ENCODE measurements at places on chromosomes 16 and 17.

DNA sequence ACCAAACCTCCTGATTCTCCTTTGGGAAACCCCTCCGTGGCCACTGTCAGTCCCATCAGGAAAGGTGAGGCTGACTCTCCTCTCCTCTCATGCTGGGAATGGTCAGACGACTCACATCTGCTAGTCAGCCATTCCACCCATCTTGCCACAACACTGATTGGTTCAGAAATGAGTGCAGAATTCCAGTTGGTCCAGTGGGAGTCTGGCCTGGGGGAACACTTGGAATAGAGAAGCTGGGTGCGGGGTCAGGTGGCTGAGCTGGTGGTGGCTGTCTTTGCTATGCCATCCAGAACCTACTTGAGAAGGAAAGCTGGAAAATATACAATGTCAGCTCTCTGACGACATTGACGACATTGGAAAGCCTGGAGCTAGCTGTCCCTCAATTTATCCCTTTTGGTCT is 23.6 kb upstream of the PLLP start:
- no peak for DNase-seq

DNA sequence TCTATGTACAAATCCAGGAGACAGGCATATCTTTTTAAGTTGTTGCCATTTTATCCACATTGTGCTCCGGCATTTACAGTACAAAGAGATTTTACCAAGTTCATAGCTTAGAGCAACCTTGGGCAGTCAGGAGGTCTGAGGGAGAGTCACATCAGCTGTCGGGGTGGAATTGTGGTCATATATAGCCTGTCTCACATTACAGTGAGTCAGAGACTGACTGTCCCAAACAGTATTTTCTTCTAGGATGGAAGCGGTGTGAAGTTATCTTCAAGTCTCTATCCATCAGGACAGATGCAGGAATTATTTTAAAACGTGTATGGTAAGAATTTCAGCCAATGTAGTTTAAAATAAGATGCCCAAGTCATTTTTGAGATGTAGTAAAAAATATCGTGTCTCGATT is 53.0 kb downstream of the GPRC5B start:
- peak; percentile 61 for DNase-seq

GRCh38 chr16:6122401-6122800 is 1024.8 kb upstream of the EEF2KMT start:
- peak; percentile 69 for DNase-seq

- no peak for DNase-seq
Measured at GRCh38 chr17:60442271-60443173, 20.2 kb downstream of the CHCT1 start.

DNA sequence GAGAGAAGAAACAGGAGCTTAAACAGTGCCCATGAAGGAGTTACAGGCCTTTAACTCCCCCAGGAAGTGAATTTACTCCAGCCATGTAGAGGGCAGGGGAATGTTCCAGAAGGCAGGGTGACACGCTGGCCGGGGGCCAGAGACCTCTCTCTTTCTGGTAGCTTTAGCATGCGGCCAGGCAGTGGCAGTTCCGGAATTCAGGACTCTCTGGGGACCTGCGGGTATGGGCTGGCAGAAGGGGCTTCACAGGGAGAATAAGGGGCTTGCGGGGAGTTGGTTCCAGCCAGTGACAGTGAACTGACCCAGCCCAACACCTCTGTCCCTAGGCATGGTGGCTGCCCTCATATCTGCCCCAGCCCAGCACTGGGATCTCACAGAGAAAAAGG is 40.0 kb downstream of the MYH3 start:
- DNase-seq: no peak

DNA sequence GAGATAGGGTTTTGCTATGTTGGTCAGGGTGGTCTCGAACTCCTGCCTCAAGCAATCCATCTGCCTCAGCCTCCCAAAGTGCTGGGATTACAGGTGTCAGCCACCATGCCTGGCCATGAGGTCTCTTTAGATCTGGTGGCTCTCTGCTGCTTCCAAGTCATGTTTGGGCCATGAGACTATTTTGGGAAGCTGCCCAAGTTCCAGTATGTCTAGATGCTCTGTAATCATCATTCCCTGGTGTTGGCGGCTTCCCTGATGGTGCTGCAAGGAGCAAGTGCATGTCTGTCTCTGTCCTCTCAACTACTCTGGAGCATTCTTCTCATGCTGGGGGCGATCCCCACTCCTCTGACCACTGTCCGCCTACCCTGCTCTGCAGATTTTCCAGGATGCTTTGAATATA is 6.4 kb upstream of the ODF4 start:
- no peak for DNase-seq

- no peak for DNase-seq
Measured at GRCh38 chr16:2687531-2688308, 5.4 kb downstream of the KCTD5 start.

- DNase-seq: no peak
Measured at GRCh38 chr16:26019381-26020242, 327.9 kb downstream of the HS3ST4 start.

DNA sequence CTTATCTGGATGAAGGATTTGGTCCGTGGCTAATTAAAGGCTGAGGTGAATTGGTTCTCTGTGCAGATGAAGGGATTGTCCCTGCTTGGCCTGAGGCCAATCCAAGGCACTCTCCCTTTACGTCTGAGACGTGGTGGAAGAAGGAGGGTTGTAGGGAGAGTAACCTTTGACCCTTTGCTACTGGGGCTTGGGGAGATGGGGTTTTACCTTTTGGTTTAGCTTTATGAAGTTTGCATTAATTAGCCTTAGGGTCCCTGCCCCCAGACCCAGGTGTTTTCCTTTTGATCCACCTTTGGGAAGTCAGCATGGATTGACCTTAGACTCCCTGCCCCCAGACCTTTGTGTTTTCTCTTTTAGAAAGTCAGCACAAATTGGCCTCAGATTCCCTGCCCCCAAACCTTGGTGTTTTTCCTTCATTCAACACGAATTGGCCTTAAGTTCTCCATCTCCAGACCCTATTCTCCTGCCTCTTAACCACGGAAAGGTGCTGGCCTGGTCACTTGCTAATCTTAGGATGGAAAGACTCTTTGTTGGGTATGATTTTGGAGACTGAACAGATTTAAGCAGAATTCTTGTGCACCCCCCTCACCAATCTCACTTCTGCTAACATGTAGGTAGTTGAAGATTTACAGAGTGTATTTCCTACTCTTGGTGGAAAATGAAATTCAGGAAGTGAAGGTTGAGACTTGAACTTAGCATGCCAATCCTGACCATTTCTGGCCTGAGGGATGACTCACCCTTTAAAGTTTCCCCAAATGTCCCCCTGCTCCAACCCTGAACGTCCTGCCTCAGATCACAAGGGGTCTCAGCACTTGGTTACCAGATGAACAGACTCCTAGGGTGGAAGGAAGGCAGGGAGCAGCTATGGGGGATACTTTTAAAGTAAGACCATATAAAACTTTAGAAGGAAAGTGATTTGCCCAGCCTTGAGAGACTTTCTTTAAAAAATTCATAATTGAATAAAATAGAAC is 23.1 kb upstream of the MMD start:
- DNase-seq: no peak

DNA sequence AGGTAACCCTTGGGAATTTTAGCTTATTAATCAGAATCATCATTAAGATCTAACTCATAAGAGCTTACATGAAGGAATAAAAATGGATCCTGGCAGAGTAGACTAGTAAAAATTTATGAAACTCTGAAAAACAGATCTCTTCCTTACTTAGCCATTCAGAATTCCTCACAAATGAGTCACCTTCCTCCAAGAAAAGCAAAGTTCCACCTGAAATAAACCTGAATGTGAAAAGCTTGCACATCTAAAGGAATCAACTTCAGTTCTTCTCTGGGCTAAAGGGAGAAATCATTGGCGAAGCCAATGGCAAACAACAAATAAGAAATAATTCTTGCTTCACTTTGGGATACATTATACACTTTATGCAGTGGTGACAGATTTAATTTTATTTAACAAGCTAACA is 22.7 kb downstream of the MYO1D start:
- DNase-seq: peak; percentile 23

DNA sequence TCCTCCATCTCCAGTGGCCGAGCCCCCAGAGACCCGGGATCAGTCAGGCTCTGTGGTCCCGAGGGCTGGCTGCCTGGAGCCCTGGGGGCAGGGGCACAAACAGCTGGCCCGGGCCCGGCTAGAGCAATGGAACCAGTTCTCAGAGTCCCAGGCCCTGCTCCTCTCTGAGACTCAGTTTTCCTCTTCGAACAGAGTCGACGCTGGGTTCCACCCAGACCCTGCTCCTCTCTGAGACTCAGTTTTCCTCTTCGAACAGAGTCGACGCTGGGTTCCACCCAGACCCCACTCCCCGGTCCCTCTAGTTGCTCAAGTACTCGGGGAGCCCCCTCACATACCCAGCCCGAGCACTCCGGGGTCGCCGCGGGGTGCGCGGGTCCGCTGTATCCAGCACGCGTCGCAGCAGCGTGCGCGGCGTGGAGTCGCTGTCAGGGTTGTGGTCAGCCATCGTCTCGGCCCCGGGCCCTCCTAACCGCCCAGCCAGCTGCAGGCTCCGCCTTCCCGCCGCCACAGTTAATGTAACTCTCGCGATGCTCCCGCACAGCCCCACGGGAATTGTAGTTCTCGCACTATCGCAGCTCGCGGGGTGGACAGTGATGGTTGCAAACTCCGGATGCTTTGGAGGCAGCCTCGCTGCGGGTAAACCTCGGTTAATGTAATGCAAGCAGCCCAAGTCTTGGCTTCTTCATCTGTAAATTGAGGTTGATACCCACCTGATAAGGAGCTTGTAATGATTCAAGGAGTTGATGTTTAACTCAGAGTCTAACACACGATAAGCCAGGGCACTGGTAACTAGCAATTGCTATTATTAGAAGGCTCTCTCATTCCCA is 8.5 kb upstream of the THAP11 start:
- no peak for DNase-seq

- DNase-seq: no peak
Measured at GRCh38 chr16:6643080-6643686, 689.5 kb upstream of the RBFOX1 start.

- DNase-seq: no peak
Measured at GRCh38 chr16:53121661-53122060, 66.9 kb downstream of the CHD9 start.

- DNase-seq: peak; percentile 69
Measured at GRCh38 chr17:5438716-5439445, at the start of gene C1QBP. Gene C1QBP, minus strand, starts transcription at chr17:5439155. Its CDS starts 82 bp downstream, at chr17:5439073.

DNA sequence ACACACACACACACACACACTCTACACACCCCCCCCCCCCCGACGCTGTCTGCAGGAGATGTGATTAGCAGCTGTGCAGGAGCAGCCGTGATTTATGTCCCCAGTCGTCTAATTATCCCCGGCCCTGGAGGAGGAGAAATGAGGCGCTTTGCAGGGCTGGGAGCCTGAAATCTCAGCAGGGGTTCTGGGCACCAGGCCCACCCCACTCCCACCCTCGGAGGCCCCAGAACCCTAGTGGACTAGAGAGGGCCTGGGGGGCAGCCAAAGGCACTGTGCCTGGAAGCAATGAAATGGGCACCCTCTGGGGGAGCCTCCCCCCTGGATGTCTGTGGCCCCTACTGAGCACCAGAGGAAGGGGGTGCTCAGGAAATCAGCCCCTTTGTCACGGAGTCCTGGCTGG is 134.2 kb upstream of the CIBAR2 start:
- no peak for DNase-seq

GRCh38 chr16:31135535-31136286 is at the start of gene PRSS8:
Gene PRSS8, minus strand, starts transcription at chr16:31135727. Its CDS starts 229 bp downstream, at chr16:31135498.
- DNase-seq: no peak

- DNase-seq: no peak
Measured at GRCh38 chr17:28484296-28484695, 10.9 kb downstream of the SLC13A2 start.

GRCh38 chr16:87407511-87408112 is 15.5 kb downstream of the MAP1LC3B start:
- DNase-seq: no peak

DNA sequence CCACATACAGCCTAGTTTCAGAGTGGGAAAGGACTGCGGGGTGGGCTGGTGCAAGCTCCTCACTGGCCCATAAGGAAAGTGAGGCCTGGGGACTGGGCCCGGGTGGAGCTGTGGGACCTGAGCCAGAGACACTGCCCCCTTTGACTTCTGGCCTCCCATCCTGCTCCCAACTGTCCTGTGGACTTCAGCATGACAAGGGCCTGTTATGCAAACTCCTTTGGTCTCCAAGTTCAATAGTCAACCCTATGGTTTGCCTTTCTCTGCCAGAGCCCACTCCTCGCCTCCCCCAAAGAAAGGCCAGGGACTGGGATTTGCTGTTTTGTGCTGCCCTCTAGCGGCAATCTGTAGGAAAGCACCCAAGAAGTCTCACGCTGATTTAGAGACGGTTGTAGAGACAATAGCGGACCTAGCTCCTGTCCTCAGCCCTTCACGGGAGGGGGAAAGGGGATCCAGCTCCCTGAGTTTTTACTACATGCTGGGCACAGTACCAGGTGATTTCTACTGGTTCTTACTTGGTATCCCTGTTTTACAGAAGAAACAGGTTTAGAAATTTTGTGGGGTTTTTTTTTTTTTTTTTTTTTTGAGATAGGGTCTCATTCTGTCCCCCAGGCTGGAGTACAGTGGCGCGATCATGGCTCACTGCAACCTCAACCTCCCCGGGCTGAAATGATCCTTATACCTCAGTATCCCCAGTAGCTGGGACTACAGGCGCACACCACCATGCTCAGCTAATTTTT is 1.2 kb upstream of the TLCD3B start:
- DNase-seq: no peak

GRCh38 chr16:30760577-30761426 is 1.1 kb downstream of the CFAP119 start:
- DNase-seq: no peak

DNA sequence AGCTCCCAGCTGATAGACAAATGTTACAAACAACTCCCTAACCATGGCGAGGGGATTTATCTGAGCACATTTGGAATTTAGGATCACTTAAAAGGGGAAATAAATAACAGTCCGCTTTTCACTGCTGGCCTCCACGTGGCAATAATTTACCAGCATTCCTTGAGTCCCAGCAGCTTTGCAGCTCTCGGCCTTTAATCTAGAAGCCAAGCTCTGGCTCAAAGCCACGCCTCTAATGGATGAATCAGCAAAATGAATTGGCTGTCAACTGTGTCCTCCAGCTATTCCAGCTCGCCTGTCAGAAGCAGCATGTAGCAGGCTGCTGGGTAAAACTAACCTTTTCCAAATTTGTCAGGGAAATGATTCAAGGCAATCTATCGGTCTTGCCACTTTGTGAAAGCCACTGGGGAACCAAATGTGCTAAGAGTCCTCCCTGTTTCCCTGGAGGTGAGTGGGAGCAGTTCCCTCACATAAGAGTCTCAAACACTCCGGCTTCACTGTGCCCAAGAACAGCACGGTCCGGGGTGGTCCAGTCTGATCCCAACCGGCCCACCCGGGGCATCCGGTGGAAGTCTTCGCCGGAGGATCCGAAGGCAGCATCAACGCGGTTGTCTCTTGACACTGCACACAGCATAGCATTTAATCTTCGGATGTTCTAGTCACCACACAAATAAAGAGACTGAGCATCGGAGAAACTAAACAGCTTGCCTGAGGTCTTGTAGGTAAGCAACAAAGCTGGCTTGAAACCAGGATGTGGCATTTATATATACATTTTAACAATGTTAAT is 143.3 kb downstream of the PARN start:
- DNase-seq: peak; percentile 85

- no peak for DNase-seq
Measured at GRCh38 chr16:1088295-1089170, 7.5 kb downstream of the C1QTNF8 start.

GRCh38 chr17:77869665-77870132 is 88.8 kb upstream of the TNRC6C start:
- no peak for DNase-seq

GRCh38 chr16:28205117-28205899 is 6.5 kb downstream of the XPO6 start:
- DNase-seq: no peak

GRCh38 chr16:65294708-65295107 is 172.8 kb upstream of the CDH11 start:
- no peak for DNase-seq

- DNase-seq: no peak
Measured at GRCh38 chr16:66225696-66226095, 140.8 kb upstream of the CDH5 start.

Measured in retinal pigment epithelial cell (primary cell).